GM23248 (cell line): ENCODE measurements at places on chromosomes 1 and 21. TPM values are rescaled to one million over a fixed set of nuclear protein-coding genes. Genes with fewer than 3 reads are reported as not detected.

- DNase-seq = no peak
Measured at GRCh38 chr1:67863637-67864036, 30.4 kb upstream of the GNG12 start.

DNA sequence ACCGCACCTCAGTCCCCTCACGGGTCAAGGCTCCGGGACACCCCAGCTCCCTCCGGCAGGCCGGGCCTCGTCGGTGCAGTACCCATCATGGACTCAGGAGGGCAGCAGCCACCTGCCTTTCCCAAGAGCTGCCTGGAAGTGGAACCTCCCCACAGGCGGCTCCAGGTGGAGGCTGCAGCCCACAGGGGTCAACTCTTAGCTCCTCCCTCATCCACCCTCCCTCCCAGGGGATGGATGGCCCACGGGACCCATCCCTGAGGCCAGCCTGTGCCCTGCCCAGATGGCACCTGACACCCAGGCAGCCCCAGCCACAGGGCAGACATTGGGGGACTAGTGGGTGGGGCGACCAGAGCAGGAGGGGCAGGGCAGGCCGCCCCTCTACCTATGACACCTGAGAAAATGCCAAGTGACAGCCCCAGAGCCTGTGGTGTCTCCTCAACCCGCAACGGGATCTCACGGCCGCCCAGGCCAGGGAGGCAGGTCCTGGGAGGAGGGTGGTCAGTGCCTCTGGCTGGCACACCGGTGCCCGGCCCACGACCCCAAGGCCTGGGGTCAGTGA is 1.2 kb upstream of the ARHGEF16 start:
- peak; percentile 73 for DNase-seq
- H3K27ac ChIP-seq = no peak overlapping the region
- H3K4me1 ChIP-seq = no peaks in the 10 kb centered on the region
- peaks cover 40% of the 10 kb centered on the region for H3K27me3 ChIP-seq
- no peaks in the 10 kb centered on the region for H3K36me3 ChIP-seq

DNA sequence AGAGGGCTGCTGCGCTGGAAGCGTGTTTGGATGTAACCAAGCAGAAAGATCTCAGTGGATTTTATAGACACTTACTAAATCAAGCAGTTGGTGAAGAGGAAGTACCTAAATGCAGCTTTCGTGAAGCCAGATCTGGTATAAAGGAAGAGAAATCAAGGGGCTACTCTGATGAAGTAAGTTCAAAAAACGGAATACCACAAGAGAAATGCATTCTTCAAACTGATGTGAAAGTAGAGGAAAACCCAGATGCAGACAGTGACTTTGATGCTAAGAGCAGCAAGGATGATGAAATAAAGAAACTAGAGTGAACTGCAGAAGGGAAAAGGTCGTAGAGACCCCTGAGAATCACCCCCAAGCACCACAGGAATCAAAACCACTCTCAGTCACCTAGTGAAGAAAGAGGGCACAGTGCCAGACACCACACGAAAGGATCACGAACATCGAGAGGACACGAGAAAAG is 40.8 kb upstream of the NEXN start:
- H3K4me3 ChIP-seq = no peak overlapping the region
- H3K4me1 ChIP-seq = no peaks in the 10 kb centered on the region
- no peak overlapping the region for H3K27ac ChIP-seq
- DNase-seq = no peak

- peak within 1 kb of the TSS; percentile 83 for H3K4me3 ChIP-seq
- peak; percentile 85 for DNase-seq
- H3K36me3 ChIP-seq = peaks cover 18% of the 10 kb centered on the region
- peaks cover 31% of the 10 kb centered on the region for H3K4me1 ChIP-seq
- H3K27ac ChIP-seq = peak within 1 kb of the TSS; percentile 90
Measured at GRCh38 chr1:23369335-23370013, at the start of gene ZNF436. Gene ZNF436 (minus strand): TSS chr1:23369836. CDS start chr1:23368005, 1,831 bp downstream.

DNA sequence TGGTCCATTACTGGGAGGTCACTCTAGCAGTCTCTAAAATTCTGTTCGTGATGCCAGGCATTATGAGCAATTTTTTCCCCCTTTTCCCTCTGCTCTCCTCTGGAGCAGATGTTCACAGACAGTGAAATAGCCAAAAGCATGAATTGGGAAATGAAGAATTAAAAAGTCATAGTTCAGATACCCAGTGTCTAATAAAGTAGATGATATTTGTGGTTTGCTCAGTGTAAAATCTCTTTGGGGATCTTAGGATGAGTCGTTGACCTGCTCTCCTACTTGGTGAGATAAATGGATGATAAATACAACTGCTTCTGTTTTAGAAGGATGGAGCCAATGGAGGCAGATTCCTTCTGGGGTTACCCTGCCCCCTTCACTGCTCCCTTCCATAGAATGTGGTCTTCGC is 56.3 kb downstream of the KIAA0040 start:
- no peak for DNase-seq
- H3K27ac ChIP-seq = no peak overlapping the region
- no peaks in the 10 kb centered on the region for H3K36me3 ChIP-seq
- H3K27me3 ChIP-seq = no peaks in the 10 kb centered on the region
- peaks cover 21% of the 10 kb centered on the region for H3K4me1 ChIP-seq
- no peak overlapping the region for H3K4me3 ChIP-seq

GRCh38 chr1:25700144-25700523 is 83.5 kb downstream of the MAN1C1 start:
- peak overlapping the region; percentile 6; the same call in 1 of the 2 replicates for H3K4me3 ChIP-seq
- no peaks in the 10 kb centered on the region for H3K27me3 ChIP-seq
- no peaks in the 10 kb centered on the region for H3K36me3 ChIP-seq
- peak overlapping the region; percentile 61 for H3K27ac ChIP-seq

The ZNF683 gene
- not detected in 2 replicates for total RNA-seq

DNA sequence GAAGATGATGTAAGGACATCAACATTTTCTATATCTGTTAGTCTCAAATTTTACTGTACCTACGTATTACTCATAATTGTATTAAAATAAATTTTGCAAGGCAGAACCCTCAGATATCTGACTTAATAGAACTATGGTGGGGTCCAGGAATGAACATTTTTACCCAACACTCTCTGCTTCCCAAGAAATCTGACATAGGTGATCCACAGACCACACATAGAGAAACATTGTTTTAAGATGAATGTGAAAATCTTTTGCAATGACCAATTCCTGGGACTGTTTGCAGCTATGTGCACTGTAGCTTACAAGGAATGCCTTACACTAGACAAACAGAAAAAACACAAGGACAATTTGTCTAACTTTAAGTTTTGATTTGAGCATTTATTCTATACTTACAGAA is 645.6 kb upstream of the ADGRL2 start:
- H3K27ac ChIP-seq = no peak overlapping the region
- DNase-seq = peak; percentile 8
- H3K4me3 ChIP-seq = no peak overlapping the region
- no peaks in the 10 kb centered on the region for H3K36me3 ChIP-seq

DNA sequence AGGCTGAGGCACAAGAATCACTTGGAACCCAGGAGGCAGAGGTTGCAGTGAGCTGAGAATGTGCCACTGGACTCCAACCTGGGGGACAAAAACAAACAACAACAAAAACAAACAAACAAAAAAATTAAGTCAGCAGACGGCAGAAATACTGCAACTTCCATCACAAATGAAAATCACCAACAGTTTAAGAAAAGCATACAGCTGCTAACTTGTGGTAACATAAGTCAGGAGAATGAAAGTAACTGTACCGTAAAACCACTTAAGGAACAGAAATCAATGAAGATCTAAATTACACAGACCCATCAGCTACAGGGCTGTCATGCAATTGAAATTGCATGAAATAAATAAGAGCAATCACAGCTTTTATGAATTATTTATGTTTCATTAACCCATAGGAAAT is 25.0 kb downstream of the MCOLN2 start:
- DNase-seq = no peak
- no peaks in the 10 kb centered on the region for H3K27me3 ChIP-seq
- no peak overlapping the region for H3K27ac ChIP-seq

GRCh38 chr1:53377438-53377841 is 49.6 kb upstream of the LRP8 start:
- H3K36me3 ChIP-seq = no peaks in the 10 kb centered on the region
- H3K27ac ChIP-seq = no peak overlapping the region
- peaks cover 6% of the 10 kb centered on the region; the same call in 1 of the 2 replicates for H3K4me1 ChIP-seq
- no peak for DNase-seq

GRCh38 chr1:103106426-103107341 is 1.6 kb downstream of the COL11A1 start:
- H3K4me1 ChIP-seq = peaks cover 5% of the 10 kb centered on the region; the same call in 1 of the 2 replicates
- no peaks in the 10 kb centered on the region for H3K36me3 ChIP-seq
- DNase-seq = peak; percentile 65
- 0 out of 2 replicates have a peak, but pooled peaks cover 12% of the 10 kb centered on the region for H3K27me3 ChIP-seq
- no peak overlapping the region for H3K27ac ChIP-seq

DNA sequence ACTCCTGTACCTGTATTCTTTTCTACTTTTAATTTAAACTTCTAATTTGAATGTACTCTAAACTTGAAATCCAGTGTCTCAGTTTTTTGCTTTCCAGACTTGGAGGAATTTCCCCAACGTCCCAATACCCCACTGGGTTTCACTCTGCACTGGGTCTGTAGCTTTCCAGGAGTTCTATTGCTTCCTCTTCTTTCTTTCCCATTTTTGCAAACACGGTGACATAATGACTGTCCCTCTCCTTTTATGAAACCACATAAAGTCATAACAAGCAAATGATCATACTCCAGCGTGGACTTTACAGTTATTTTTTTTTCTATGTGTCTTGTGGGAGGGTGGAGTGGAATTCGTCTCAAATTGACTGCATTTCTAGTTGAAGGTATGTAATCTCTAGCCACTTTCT is 97.1 kb downstream of the FASLG start:
- H3K27ac ChIP-seq = no peak overlapping the region
- H3K36me3 ChIP-seq = no peaks in the 10 kb centered on the region
- H3K27me3 ChIP-seq = peaks cover 3% of the 10 kb centered on the region; the same call in 1 of the 2 replicates
- no peak for DNase-seq
- no peak overlapping the region for H3K4me3 ChIP-seq
- no peaks in the 10 kb centered on the region for H3K4me1 ChIP-seq

GRCh38 chr1:186188004-186188539 is 187.0 kb downstream of the TPR start:
- H3K4me1 ChIP-seq = peaks cover 73% of the 10 kb centered on the region
- peak overlapping the region; percentile 64 for H3K4me3 ChIP-seq
- DNase-seq = peak; percentile 97
- H3K36me3 ChIP-seq = no peaks in the 10 kb centered on the region
- peak overlapping the region; percentile 96 for H3K27ac ChIP-seq

DNA sequence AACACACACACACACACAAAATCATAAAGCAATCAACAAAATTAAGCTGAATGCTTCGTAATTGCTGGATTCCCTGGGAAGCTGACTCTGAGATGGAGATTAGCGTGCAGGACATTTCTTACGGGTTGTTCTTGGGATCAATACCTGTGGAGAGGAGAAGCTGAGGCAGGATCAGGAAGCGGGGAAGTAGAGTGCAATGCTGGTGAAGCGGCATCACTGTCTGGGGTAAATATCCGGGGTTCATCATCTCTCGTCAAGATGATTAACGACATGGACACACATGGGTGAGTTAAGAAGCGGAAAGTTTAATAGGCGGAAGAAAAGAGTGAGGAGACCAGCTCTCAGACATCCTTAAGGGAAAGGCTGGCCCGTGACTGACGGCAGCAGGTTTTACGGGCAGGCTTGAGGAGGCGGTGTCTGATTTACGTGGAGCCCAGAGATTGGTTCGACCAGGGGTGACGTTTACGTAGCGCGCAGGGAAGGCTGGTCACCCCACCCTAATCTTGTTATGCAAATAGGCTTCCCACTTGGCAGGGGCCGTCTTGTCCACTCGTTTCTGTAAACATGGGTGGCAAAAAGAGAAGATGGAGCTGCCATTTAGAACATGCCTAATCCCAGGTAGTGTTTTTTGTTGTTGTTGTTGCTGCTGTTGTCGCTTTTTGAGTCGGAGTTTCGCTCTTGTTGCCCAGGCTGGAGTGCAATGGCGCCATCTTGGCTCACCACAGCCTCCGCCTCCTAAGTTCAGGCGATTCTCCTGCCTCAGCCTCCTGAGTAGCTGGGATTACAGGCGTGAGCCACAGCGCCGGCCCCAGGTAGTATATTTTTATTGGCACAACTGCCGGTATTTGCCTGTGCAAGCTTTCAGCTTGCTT is 135.6 kb upstream of the KCNJ15 start:
- H3K4me3 ChIP-seq = no peak overlapping the region
- DNase-seq = no peak
- peaks cover 9% of the 10 kb centered on the region for H3K27me3 ChIP-seq
- no peaks in the 10 kb centered on the region for H3K36me3 ChIP-seq
- no peak overlapping the region for H3K27ac ChIP-seq
- H3K4me1 ChIP-seq = no peaks in the 10 kb centered on the region

The TNFAIP8L2 gene
- total RNA-seq = not detected in 2 replicates

The CYP4A11 gene
- not detected in 2 replicates for total RNA-seq
